ENCODE measurements at places on chromosomes 5 and 9.

DNA sequence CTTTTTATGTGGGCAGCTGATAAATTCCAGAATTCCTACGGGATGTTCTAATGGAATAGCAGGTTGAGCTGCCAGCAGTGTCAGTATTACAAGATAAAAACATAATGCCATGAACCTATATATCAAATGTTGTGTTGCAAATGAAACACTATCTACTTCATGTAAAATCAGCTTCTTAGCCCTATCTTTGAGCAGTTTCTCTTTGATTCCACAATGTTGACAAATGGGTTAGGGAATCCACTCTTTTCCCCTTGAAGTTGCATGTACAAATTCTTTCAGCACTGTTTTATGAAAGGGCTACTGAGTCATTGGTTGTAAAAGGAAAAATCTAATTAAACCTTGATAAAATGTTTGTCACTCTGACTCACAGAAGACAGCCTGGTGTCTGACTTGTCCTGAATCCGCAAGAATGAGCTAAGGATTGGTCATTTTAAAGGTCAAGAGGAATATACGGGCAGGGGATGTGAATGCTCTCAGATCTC lies 950.6 kb upstream of the NUDT12 start:
- DNase-seq = no peak

GRCh38 chr5:131068076-131068475 lies 97.0 kb downstream of the HINT1 start:
- no peak for DNase-seq

- DNase-seq = no peak
Measured at GRCh38 chr5:143241892-143242291, 161.6 kb downstream of the NR3C1 start.

- DNase-seq = no peak
Measured at GRCh38 chr5:42851481-42851880, 39.8 kb upstream of the SELENOP start.

DNA sequence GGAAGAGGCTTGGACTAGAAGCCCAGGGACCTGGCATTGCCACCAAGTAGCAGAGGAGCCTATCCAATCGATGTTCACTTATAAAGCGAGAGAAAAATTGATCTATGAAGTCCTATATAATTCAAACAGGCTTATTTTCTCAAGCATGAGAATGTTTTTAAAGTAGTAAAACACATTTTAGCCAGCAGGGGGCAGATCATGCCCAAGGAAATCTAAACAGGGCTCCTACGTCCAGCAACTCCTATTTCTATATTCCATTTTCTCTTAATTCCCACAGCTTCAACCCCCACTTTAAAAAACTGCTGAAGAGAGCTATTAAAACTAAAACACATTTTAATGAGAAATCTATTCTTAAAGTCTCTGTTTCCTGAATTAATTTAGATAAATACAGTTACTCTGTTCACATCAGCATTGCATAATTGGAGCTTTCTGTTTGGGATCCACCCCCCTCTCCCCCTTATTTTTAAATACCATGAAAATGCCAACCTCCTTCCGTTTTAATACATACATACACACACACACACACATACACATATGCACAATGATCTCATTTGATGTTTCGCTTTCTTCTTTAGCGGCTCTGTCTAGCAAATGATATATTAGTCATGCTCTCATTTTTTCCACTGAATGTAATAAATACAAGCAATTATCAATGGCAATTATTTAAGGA lies 144.9 kb downstream of the MYO10 start:
- DNase-seq = no peak

DNA sequence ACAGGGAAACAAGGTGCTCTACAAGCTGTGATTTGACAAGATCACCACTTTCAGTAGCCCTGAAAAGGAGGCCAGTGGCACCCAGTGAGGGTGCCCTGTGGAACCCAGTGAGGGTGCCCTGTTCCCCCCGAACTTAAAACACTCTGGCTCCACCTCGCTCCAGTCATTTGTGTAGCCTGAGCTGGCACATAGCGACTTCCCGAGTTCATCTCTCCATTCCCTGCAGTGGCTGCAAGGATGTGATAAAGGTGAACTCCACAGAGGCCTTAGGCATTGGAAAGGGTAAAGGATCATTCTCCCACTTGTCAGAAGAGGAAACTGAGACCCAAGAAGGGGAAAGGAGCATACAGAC lies 21.9 kb upstream of the ANXA6 start:
- DNase-seq = no peak

GRCh38 chr5:153439130-153439529 lies 51.3 kb upstream of the GRIA1 start:
- DNase-seq = no peak

- no peak for DNase-seq
Measured at GRCh38 chr9:20643660-20644059, 21.4 kb upstream of the MLLT3 start.

- no peak for DNase-seq
Measured at GRCh38 chr5:140324041-140324600, 21.2 kb upstream of the PFDN1 start.

- DNase-seq = no peak
Measured at GRCh38 chr9:104882086-104882485, 45.9 kb downstream of the ABCA1 start.

- DNase-seq = no peak
Measured at GRCh38 chr9:127014216-127014909, 99.8 kb downstream of the RALGPS1 start.

GRCh38 chr9:94164806-94165549 lies 80.7 kb downstream of the PTPDC1 start:
- no peak for DNase-seq

GRCh38 chr5:144202072-144202471 lies 31.4 kb downstream of the KCTD16 start:
- DNase-seq = no peak

All from stimulated activated CD4-positive, alpha-beta T cell treated with anti-CD3 and anti-CD28 coated beads, Interleukin-12 subunit alpha, Interleukin-12 subunit beta, amount 100 ng/mL, for 24 hours (primary cell).